ENCODE measurements at places on chromosomes 13 and 19.

GRCh38 chr13:50275392-50276063, 260.3 kb downstream of the KCNRG start:
- DNase-seq, result no peak

DNA sequence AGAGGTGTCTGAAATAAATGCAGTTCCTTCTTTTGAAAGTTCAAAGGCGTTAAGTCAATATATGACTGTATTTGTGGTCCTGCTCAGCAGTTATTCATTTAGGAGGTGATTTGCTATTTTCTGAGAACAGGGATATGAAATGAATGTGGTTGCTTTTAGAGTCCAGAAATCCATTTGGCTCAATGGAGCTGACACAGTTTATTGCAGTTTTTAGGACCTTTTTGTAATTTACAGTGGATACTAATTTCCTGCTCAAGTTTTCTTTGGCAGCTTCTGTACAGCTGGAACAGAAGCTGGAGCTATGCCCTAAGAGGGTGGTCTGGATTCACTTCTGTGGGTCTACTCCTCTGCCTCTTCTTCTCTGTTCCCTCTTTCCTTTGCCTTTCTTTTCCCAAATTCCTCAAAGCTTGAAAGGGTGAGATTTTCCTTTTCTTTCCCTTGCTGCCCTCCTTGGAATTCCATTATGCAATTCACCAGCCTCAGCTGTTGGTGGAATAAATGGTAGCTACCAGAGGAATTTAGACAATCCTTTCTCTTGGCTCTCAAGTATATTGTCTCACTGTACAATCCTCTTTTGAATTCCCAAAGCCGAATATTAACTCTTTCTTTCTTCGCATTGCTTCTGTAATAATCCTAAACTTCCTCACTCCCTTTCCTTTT, 39.9 kb downstream of the ITGBL1 start:
- no peak for DNase-seq

- DNase-seq, result no peak
These were observed 2.6 kb upstream of the MAB21L1 start for GRCh38 chr13:35479038-35479492.

DNA sequence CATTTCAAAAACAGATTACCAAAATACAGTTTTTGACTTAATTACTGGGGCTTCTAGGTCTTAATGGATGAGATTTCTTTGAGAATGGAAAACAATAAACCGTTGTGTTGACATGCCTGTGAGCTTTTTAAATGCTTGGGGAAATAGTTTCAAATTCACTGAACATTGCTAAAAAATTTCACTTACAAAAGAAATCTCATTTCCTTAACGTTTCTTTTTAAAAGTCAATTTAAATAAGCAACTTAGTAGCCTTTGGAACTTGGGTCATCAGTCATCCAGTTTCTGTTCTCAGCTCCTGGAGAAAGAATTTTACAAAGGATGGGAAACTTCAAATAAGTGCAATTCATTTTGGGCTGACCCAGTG, 4.4 kb downstream of the ZC3H4 start:
- DNase-seq, result no peak

- no peak for DNase-seq
These were observed 343.7 kb downstream of the SPRY2 start for GRCh38 chr13:79997244-79997643.

DNA sequence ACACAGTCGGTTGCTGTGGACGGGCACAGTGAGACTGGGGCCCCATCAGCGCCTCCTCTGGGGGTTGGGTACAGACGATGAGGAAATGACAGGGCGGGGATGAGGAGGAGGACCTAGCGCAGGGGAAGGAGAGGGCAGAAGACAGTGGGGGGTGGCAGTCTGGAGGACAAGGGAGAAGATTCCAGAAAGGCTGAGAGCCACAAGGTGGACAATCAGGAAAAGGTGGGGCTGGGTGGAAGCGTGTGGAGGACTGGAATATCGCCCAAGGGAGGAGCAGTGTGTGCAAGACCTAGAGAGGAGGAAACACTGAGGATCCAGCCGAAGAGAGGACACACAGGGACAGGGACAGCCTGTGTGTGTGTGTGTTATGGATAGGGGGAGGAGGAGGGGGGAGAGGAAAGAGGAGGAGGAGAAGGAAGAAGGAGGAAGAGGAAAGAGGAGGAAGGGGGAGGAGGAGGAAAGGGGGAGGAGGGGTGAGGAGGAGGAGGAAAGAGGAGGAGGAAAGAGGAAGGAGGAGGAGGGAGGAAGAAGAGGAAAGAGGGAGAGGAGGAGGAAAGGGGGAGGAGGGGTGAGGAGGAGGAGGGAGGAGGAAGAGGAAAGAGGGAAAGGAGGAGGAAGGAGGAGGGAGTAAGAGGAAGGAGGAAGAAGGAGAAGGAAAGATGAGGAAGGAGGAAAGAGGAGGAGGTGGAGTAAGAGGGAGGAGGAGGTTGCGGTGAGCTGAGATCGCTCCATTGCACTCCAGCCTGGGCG, 15.8 kb upstream of the GARIN5A start:
- no peak for DNase-seq

- DNase-seq, result no peak
These were observed at the start of gene IL12RB1 for GRCh38 chr19:18086590-18087138. IL12RB1 (minus strand) TSS chr19:18086934; CDS start chr19:18086823, 111 bp downstream.

DNA sequence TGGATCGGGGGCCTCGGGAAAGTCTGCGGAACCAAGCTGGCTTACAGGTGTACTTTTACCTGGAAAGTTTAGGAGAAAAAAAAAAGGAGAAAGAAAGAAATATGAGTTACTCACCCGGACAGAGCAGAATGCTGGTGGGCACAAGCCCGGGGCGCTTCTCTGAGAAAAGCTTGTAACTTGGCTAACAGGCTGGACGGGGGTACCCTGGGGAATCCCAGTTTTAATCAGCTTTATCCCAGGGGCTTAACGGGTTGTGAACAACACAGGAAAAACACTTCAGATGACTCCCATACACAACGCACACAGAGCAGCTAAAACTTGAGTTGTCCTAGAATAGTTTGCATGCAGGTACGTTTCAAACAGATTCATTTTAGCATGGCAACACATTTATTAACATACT, 37.3 kb downstream of the KLF2 start:
- no peak for DNase-seq

DNA sequence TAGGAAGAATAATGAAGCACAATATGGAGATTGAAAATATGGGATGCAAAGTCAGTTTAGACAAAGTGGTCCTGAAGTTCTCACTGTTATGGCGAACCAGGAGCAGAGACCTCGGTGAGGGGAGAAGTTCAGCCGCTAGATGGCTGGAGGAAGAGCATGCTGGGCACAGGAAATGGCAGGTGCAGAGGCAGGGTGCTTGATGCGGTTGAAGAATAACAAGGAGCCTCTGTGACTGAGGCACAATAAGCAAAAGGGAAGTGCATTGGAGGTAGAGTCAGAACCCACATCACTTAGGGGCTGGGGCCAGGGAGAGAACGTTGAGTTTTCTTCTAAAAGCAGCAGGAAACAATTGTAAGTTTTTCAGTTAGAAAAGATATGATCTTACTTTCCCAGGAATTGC, 1725.2 kb downstream of the EFNB2 start:
- DNase-seq, result no peak

- no peak for DNase-seq
These were observed 172.7 kb upstream of the ZNF507 start for GRCh38 chr19:32172566-32173160.

DNA sequence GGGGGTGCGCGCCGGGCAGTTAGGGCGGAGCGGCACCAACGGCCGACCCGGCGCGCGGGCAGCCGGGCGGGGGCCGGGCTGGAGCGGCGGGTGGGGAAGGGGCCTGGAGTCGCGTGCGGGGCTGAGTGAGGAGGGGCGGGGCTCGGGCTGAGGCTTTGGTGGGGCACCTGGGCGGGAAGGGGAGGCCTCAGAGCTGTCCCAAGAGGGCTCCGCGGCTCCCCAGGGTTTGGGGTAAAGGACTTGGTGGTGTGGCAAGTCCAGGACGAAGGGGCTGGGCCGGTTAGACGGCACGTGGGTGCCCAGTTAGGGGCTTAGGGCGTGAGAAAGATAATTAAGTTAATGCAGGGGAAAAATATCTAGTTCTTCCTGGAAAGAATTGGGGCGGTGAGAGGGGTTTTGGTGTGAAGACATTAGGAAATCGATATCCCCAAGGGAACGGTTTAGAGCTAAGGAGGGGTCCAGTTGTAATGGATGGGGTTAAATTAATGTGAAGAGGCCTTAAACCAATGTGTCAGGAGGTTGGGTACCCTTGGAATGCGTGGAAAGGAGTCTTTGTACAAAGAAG, 496 bp downstream of the ZNF574 start:
- no peak for DNase-seq

Data from astrocyte of the cerebellum (primary cell).